Activated CD4-positive, alpha-beta T cell treated with anti-CD3 and anti-CD28 coated beads, Interleukin-2, amount 50 U/mL, for 1 hour (primary cell): ENCODE measurements at places on chromosomes 4 and X.

GRCh38 chr4:76280488-76281441 is 25.8 kb upstream of the STBD1 start:
- no peak for DNase-seq

DNA sequence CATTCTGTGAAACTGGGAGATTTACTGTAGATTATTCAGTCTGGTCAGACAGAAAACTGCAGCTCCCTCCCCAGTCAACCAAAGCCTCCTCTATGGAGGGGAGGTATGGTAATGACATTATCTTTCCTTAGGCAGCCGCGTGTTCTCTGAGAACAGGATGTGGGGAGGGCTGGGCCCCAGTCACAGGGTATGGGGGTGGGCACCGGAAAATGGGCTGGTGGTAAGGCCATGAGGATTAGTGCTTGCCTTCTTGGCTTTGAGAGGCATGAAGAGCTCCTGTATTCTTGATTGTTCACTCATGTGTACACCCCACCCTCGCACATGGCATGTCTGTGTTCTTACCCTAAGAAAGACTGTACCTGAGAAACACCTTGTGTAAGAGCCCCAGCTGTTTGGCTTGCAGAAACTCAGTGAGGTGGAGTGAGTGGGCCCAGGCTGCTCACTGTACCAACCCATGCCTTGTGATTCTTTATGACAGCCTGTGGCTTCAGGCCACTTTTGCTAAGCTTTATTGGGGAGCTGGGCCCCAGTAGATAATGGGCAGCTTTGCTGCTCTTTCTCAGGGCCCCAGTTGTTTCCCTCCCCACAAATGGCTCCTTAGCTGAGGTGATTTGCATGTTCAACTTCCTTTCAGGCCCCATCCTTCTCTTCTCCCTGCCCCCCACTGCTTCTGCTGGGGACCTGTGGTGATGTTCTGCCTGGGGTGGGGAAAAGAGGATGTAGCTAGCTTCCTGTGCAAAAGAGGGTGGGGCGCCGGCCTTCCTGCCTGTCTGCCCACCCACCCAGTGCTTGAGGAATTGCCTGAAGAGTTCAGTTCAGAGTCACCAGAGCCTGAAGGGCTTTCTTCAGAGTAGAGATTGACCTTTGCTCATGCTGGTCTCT is 30.7 kb downstream of the MSN start:
- DNase-seq = peak; percentile 64

DNA sequence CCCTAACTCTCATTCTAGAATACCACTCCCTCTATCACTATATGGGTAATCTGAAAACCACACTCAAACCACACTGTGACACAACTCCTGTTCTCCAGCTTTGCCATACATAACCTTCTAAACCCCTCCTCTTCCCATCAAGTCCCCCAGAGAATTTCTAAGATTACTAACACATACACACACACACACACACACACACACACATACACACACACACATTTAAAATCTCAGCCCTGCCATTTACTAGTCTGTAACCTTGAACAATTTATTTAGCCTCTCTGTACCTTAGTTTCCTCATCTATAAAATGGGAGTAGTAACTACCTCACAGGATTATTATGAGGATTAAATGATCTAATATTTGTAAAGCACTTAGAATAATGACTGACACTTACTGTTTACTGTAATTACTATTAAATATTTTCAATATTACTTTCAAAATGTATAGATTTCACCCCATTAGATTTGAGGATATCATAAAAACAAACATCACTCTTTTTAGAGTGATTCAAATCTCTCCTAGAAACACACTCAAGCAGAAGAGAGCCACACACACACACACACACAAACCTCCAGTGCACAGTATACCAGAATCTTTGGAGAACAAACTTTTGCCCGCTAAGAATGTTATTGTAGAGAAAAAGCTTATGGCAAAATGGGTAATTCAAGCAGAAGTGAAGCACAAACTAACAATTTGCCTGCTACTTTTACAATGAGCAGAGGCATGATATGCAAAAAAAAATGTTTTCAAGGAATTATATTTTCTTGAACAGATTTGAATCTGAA is 3.8 kb downstream of the ANKRD50 start:
- no peak for DNase-seq

- no peak for DNase-seq
Measured at GRCh38 chr4:148288448-148288847, 153.8 kb downstream of the NR3C2 start.

DNA sequence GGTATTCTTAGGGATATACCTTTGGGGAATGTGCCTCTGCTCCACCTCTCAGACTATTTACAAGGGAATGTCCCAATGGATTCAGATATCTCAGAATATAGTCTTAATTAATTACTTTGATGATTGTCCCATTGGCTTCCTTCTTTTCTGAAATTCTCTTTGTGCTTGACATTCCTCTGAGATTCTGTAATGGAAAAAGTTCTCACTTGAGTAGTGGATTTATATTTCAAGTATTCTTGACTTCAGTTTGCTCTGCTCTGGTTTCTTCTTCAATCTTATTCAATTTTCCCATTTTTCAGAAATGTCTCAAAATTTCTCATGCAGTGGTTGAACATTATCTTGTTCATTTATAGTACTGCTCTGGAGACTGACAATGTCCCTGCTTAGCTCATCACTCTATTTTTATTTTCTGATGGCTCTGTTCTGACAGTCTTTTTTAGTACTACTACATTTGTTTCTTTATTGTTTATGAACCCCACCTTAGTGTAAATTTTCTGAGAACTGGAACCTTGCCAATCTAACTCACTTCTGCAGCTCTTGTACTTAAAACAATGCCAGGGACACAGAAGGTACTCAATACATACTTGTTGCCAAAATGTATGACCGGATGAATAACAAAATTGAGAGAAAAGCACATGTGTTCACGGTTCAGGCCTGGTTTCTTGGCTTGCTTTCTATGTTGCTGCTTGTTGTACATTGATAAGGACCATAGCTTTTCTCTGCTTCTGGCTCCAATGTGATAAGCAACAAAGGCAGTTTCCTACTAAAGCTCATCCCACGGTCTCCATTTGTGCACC is 471.7 kb downstream of the GASK1B start:
- DNase-seq = no peak

DNA sequence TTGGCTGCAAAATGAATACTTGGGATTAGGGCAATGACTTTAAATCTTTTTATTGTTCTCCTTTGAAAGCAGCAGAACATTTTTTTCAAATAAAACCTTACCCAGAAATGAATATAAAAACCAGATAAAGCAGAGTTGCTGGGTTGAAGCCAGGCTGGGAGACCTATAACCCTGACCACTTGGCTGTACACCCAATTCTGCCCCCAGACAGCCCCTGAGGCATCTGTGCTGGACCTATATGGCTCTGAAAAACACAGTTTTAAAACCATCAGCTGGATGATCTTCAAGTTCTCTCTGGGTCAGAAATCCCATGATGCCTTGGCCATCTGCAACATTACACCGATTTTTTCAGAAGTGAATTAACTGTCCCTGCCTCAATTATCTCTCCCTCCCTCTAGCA is 23.7 kb upstream of the GLRA2 start:
- DNase-seq = no peak
